ENCODE measurements at places on chromosomes 12 and 14.

GRCh38 chr14:22122227-22122818 lies 448.7 kb upstream of the OR4E1 start:
- DNase-seq, result no peak

DNA sequence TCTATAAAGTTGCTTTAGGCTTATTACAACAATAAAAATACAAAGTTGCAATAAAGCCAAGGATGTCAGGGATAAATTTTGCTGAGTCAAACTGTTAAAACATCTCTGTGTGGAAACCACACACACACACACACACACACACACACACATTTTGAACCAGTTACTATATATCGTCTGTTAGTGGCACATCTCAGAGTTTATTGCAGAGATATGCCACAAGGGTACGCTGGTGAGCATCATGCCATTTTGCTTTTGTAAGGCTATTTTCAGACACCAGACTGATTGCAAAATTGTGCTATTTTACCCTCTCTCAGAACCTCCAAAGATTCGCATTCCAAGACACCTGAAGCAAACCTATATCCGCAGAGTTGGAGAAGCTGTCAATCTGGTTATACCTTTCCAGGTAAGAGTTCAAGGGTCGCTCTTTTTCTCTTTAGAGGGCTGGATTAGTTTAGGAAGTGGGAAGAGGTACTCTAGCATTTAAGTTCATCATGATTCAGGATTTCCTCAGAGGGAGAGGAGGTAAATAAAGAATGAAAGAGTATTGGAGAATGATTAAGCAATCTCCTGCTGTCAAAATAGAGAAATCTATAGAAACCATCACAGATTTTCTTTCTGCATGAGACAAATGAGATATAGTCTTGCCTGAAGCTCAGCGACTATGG lies 27.3 kb upstream of the CHPT1 start:
- DNase-seq, result no peak

DNA sequence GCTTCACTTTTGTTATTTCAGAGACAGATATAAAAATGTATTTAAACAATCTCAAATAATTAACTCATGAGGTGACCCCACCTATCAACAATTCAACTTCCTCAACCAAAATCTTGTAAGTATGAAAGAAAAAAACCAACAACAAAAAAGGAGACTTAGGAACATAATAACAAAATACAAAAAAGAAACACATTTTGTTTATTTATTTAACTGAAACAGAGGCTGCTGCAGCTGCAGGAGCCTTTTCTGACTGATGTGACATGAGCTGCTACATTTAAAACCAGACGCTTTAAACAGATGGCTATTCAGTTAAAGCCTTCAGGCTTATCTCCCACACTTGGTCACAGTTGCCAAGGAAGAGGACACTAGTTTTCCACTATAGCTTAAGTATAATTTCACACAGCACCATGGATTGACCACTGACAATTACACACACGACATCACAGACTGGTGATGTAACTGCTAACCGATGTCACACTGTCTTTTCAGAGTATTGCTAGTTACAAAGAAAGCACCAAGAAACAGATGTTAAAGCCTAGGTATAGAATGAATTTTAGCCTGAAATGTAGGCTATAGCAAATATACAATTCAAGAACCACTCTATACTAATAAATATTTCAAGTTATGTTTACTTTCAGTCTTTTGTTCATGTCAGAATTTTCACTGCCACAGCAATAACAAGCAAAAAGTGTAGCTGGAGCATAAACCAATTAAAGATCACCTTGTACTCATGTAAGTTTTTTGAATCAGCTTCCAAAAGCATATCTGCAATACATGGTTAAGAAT lies 113.0 kb downstream of the MED13L start:
- no peak for DNase-seq

- no peak for DNase-seq
Observed at GRCh38 chr14:47929334-47929733, 253.9 kb upstream of the MDGA2 start.

GRCh38 chr14:71373773-71374172 lies 466.5 kb downstream of the PCNX1 start:
- no peak for DNase-seq

GRCh38 chr12:5189173-5189572 lies 145.5 kb downstream of the KCNA5 start:
- no peak for DNase-seq

GRCh38 chr14:50943943-50944646 lies at the start of gene PYGL:
PYGL (minus strand) TSS chr14:50944483; CDS start chr14:50944403, 80 bp downstream.
- no peak for DNase-seq
